ENCODE measurements at places on chromosomes 6 and 20.

DNA sequence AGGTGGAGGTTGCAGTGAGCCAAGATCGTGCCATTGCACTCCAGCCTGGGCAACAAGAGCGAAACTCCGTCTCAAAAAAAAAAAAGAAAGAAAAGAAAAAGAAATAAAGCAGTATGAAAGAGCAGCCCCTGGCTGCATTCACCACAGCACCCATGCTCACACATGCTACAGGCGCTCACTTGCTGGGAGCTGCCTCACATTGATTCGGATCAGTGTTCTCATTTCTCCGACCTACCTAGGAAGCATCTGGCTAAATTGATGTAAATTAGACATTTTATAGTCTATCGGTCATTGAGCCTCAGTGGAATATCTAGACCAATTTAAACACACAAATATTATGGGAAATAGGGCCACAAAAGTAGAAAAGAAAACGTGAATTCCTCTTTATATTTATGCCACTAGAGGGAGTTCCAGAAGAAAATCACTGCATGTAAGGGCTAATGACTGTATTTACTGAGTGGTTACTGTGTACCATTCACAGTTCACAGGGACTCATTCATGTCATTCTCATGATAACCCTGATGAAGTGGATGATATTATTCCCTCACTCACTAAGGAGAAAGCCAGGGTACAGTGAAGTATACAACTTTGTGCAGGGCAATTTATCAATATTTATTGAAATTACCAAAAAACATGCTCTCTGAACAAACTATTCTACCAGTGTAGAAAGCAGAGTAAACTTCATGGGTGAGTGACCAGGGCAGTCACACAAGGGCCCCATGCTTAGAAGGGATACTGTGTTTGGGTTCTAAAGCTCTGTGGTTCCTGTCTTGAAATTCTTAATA lies 5.3 kb upstream of the MOG start:
- peak; percentile 6 for DNase-seq

DNA sequence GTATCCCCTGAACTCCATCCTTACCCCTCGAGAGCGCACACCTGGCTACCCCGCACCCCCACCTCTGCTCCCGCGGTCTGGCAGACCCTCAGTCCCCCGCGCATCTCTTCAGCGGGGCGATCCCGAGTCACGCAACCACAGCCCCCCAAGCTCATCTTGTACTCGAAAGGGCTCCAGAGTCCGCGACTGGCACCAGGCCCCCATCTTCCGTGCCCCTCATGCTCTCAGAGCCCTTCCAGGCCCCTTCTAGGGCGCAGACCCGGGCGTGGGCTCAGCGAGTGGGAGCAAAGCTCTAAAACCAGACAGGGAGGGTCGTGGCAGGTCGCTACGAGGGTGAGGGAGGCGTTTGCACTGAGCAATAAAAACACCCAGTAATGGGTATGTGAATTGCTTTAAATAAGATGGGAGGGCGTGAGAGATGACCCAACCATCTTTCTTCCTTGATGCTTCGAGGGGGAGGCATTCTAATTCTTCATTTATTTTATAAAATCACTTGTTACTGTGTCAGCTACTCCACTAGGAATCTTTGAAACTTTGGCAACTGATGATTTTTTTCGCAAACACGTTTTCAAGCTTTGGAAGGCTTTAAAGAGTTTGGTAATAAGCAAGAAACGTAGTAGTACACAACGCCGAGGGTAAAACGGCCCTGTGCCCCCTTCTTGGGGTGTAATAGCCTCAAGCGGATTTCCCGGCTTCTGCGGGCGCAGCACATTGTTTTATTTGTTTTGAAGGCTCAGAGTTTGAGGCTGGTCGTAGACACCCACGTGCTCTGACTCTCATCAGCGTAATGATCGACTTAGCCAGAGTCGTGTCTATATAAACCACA lies 42.6 kb upstream of the SUPT3H start:
- DNase-seq, result peak; percentile 3

DNA sequence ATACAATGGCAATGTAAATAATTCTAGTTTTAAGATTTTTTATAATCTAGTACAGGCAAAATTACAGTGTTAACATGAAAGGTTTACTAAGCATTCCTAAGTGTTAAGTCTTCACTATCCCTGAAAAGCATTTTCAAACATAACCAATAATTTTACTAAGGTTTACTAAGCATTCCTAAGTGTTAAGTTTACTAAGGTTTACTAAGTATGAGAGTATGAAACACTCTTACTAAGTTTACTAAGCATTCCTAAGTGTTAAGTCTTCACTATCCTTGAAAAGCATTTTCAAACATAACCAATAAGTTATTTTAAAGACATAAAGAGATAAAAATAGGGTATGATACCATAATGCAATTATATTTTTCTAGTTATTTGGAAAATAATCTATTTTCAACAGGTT lies 82.6 kb downstream of the PRSS35 start:
- DNase-seq, result no peak

GRCh38 chr6:1739220-1739619 lies 129.5 kb downstream of the FOXC1 start:
- no peak for DNase-seq

DNA sequence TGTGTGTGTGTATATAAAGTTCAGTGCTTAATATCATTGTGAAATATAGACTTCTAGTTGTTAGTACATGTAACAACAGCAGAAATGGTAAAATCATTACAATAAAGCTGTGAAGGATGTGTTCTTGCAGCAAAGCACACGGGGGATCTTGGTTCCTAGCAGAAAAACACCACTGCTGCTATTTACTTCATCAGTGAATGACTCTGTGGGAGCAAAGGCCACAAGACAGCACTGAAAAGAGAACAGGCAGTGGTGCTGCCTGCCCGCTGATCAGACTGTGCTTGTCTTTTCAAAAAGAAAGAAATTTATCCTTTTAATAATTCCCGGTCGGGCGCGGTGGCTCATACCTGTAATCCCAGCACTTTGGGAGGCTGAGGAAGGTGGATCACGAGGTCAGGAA lies 689.9 kb upstream of the CITED2 start:
- no peak for DNase-seq

DNA sequence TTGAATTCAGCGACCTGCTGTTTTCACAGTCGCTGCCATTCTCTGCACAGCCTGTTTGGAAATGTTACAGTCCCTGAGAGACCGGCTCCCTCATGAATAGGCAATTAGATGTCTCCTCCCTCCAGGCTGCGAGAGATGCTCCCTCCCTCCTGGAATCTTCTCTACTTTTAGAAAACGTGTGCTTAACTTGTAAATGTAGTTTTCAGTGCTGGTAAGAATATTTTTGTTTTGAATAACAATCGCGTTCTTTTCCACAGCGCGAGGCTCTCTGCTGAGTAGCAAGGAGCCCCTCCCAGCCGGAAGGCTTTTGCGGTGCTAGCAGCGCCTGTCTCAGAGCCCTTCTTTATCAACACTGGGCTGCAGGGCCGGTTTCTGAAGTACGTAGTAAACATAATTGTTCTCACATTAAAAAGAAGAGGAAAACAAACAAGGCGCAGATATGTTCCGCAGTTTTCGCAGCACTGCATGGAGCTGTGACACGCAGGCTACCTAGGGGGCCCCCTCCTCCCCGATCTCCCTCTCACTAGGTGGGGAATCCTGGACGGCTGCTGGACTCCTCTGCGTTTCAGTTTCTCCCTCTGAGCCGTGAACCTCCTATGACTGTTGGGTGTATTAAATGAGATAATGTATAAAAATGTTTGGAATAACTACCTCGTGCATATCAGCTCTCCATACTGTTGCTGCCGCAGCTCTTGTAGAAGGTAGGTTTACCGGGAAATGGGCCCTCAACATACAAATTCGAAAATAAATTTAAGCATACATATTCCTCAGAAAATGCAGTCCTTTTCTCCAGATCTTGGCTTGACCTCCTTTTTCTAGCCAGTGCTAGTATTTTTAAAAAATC lies 79.0 kb upstream of the SPACA1 start:
- no peak for DNase-seq

DNA sequence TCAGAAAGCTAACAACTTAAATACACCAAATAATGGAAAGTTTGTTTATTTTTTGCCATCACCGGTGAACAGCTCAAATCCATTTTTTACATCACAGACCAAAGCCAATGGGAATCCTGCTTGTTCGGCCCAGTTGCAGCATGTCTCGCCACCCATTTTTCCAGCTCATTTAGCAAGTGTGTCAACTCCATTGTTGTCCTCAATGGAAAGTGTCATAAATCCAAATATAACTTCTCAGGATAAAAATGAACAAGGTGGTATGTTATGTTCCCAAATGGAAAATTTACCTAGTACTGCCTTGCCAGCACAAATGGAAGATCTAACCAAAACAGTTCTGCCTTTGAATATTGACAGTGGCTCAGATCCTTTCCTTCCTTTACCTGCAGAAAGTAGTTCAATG lies 65.3 kb upstream of the SMIM8 start:
- no peak for DNase-seq

GRCh38 chr6:16481697-16482399 lies 243.5 kb downstream of the GMPR start:
- DNase-seq, result no peak

DNA sequence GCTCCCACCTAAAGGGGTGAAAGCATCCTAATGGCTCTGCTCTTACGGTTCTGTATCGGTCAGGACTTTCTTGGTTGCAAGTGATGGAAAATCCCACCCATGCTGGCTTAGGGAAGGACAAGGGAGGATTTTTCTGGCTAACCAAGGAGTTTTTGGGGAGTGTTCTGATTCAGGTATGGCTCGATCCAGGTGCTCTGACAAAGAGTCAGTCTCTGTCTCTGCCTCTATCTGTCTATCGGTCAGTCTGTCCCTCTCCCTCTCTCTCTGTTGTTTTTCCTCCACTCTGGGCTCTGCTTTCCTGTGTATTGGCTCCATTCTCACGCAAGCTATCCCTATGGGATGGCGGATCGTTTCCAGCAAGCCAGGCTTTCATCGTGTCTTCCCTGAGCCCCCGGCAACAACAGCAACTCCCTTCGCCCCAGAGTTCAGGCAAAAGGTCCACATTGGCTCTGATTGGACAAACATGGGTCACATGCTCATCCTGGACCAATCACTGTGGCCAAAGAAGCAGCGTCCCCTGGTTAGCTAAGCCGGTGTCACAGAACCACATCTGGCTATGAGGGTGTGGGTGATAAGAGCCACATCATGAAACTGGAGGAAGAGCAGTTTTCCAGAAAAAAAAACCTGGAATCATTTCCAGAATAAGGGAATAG lies 160.3 kb downstream of the BMP7 start:
- no peak for DNase-seq
